ENCODE measurements at places on chromosomes 11 and 22.

- DNase-seq: no peak
Measured at GRCh38 chr11:124577716-124578427, 8.1 kb downstream of the OR8A1 start.

DNA sequence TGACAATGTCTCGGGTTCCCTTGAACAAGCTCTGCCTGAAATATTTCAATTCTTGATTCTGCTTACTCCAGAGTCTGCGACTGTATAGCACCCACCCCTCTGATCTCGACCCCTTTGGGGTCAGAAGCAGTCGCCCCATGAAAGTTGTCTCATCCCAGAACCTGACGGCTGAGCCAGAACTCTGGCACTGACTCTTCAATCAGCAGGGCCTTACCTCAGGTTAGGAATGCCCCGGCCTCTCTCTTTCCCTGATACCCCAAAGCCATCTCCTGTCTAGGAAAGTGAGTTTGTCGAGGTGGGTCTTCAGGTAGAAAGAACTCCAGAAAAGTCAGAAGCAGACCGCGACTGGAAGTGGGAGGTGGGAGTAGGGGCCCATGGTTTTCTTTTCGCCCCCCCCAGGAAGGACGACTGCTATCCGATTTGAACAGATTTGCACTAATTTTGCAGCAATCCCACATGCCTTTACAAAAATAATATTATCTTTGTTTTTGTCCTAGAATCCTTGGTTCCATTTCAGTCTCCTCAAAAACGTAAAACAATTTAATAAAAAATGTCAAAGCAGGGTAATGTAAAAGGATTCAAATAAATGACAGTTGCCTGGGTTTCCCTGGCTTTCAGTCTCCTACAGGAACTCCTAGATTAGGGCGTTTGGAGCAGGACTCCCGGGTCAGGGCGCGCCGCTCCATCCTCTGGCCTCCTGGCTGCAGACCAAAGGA, 898 bp upstream of the ROBO3 start:
- no peak for DNase-seq

GRCh38 chr22:39352306-39352891, 2.6 kb downstream of the SYNGR1 start:
- DNase-seq: no peak

DNA sequence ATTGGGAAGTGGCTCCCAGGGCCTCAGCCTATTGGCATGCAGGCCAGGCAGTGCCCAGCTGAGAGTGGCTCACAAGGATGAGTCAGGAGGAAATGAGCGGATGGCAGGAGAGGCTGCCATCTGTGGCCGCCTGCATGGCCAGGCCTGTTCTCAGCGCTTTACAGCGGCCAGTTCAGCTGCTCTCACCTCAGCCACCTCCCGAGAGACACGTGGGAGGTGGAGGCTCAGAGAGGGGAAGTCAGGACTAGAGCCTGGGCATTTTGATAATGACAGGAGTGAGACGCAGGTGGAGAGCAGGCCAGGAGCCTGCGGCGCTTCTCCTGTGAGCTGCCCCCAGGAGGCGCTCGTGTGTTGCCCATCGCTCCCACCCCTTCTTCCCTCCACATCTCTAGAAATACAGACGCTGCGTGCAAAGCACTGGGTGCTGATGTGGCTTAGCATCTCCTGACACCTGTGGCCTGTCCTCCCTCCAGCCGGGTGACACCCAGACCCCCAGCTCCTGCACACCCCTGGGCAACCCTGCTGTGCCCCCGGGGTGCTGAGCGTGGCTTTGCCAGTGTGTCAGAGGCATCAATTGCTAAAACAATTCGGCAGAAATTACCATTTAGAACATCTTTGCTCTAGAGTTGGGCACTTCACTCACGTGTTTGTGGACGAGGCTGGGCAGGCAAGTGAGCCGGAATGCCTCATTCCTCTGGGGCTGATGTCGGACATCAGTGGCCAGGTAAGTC, 21.4 kb upstream of the PANX2 start:
- peak; percentile 57 for DNase-seq

DNA sequence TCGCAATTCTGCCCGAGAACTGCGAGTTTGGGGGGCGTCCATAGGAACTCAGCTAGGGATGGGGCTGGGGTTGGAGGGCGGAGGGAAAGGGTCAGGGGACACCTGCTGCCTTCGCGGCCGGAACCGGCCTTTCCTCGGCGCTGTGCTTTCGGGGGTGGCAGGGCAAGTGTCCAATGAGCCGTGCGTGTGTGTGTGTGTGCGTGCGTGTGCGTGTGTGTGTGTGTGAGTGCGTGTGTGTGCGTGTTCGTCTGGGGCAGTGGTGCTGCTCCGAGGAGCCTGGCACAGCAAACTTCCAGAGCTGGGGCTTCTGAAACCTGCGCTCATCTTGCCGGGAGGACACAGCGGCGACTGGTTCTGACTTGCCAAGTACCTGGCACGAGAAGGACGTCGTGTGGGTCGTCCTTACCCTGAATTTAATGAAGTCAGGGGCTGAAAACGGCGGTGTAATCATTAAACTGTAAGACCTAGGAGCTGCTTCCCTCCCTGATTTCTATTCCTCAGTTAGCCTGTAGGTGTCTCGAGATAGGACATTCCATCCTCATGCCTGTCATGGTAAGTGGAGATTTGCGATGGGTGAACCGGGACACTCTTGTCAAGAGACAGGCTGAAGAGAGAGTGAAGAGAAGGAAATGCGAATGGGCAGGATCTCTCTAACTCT, 27.0 kb upstream of the AMOTL1 start:
- DNase-seq: no peak

- no peak for DNase-seq
Measured at GRCh38 chr22:44907765-44908737, 101.8 kb downstream of the PHF21B start.

DNA sequence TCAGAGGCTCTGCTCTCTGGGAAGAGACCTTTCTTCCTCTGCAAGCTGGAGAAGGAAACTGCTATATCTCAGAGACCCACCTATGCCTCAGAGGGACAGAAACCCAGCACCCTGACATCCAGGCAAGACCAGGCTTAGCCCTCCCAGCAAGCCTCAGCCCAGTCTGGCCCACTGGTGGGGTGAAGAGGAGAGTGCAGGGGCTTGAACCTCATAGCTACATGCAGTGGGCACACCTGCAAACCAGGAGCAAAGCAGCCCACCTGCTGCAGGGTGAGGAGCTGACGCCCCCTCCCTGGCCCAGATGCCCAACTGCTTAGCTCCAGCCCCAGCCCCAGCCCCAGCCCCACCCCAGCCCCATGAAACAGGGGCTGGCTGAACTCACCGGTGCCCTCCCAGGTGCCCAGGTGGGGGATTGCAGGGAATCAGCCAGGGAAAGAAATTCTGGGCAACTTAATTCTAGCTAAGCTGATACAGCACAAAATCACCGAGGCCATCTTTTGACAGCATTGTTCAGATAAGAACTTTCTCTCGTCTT, 246.8 kb downstream of the BUD13 start:
- no peak for DNase-seq

- no peak for DNase-seq
Measured at GRCh38 chr11:70251659-70252321, 18.7 kb upstream of the PPFIA1 start.

DNA sequence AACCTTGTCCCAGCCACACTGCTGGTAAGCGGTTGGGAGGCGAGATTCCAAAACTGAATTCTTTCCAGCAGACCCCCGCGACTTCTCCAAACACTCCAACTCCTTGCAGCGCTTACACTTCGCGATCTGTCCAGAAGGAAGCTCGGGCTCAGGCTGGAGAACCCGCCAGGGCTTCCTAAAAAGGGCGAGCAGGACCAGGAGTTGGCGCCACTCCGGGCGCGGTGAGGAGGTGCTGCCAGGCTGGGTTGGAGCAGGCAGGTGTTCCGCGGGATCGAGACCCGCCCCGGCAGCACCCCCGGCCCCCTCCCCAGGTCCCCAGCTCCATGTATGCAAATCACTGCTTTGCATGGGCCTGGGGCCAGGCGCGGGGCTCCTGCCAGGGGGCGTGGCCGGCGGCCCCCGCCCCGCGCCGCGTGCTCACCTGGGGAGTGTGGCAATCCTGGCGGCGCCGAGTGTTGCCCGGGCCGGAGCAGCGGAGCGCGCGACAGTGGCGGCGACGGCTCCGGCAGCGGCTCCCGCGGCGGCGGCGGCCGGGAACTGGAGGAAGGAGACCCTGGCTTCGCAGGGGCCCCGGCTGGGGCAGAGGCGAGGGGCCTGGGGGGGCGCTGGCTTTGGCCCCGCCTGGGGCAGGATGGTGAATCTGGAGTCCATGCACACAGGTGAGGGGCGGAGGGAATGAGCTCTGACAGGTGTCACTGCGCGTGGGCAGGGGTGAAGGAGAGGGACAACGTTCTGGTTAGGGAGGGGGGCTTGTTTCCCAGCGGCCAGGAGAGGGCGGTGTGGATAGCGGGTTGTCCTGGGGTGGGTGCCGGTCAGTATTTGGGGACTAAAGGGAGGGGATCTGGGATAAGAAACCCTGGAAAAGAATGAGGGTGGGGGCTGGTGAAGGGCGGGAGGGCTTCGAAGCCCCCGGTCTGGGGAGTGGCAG, at the start of gene POU2F3:
Gene POU2F3, plus strand, starts transcription at position 428 of the 928 bp plus-strand sequence. Its CDS starts 204 bp downstream, at position 632.
- no peak for DNase-seq

DNA sequence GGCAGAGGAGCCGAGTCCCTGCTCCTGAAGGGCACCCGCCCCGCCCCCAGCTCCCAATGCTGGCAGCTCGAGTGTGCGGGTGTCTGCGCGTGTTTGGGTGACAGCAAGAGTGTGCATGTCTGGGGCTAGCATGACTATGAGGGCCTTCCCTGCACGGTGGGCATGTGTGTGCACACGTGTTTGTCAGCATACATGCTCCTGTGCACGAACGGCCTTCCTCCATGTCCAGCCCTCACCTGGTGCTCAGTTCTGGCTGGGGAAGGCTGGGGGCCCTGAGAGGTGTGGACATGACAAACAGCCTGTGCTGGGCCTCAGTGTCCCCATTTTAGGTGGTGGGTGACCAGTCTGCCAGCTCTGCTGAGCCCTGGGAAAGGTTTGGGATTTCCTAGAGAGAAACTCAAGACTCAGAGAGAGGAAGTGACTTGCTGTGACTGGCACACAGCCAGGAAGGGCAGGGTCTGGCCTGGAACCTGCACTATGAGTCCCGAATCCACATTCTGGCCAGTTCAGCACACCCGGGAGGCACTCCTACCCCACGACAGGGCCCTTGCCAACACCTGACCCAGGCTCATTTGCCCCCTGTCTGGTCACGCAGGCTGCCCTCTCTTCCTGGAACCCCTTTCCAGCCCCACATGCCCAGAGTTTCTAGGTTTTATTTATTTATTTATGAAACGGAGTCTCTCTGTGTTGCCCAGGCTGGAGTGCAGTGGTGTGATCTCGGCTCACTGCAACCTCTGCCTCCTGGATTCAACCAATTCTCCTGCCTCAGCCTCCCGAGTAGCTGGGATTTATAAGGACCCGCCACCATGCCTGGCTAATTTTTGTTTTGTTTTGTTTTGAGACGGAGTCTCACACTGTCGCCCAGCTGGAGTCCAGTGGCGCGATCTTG, 3.3 kb upstream of the SHISA8 start:
- DNase-seq: no peak

GRCh38 chr11:104705490-104706190, 192.6 kb downstream of the CASP12 start:
- DNase-seq: peak; percentile 58

- no peak for DNase-seq
Measured at GRCh38 chr11:16169541-16169940, 186.8 kb downstream of the SOX6 start.

GRCh38 chr11:77340501-77340900, 39.0 kb upstream of the GDPD4 start:
- DNase-seq: no peak

DNA sequence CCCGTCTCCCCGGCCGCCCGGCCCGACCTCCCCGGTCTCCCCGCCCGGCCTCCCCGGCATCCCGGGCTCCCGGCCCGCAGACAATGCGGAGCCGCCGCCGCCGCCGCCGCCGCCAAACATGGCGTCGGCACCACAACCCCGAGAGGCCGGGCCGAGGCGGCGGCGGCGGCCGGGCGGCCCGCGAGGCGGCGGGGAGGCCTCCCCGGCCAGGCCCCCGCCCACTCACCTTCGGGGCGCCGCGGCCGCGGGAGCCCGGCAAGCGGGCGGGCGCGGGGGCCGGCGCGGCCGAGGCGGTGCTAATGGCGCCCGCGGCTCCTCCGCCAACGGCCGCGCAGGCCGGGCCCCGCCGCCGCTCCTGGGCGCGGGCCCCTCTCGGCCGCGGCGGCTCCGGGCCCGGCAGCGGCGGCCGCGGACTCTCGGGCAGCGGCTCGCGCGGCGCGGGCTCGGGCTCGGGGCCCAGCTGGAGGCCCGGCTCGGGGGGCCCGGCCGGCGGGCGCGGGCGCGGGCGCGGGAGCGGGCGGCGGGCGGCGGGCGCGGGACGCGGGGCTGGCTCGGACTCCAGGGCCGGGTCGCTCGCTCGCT, 311 bp downstream of the BRD1 start:
- no peak for DNase-seq

DNA sequence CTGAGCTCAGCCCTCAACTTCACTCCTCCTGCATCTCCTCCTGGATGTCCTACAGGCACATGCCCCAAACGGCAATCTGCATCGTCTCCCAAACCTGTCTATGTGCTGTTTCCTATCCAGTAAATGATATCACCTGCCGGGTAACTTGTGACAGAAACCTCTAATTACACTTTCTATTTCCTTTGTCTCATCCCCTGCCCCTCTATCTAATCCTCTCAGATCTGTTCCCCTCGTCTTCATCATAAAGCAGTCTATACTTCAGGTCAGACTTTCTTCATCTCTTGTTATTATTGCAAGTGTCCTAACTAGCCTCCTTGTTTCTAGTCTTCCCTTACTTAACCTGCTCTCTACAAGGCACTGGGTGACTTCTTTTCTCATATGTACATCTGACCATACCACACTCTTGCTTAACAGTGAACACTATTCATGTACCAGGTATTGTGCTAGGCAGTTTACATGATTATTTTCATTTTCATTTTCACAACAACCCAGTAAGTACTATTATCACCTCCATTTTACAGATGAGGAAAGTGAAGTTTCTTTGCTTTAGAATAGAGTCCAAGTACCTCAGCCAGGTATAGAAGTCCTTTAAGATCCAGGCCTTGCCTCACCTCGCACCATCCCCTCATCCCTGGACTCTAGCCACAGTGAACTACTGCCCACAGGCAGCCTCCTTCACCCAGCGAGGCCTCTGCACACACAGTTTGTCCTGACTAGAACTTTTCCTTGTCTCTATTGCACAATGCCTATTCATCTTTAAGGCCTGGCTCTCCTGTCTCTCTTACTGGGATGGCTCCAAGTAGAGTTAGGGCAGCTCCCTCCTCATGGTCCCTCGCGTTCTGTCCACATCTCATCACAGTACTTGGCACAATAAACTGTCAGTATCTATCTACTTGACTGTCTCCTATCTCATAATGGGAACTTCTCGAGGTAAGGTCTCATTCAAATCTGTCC, 22.1 kb upstream of the UCP3 start:
- DNase-seq: no peak

Measured in activated CD4-positive, alpha-beta T cell treated with anti-CD3 and anti-CD28 coated beads for 24 hours (primary cell).